ENCODE measurements at places on chromosomes 1 and 21.

DNA sequence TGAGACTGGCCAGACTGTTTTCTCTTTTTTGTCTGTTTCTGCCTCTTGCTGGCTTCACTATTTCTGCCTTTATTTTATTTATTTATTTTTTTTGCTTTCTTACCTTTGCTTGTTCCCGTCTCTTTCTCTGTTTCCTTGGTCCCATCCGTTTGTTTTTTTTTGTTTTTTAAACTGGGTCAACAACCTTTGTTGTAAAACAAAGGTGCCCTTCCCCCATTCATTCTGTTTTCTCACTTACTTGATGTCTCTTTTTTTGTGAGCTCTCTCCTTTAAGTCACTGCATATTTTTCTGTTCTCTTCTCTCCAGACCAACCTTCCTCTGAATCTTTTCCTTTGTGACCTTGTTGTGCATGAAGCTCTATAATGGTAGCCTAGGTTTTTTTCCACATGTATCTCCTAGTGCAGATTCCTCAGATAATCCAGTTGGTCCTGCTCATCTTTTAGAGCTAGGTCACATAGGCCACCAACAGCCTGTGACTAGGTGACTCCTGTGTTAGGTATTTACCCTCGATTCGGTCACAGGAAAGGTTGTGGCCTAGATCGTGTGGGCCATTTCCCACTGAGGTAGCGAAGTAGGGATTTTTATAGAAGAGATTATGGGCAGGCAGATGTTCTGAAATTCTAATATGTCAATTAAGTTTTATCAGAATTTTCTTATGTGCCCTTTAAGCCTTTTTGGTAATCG is 15.9 kb downstream of the GNAI3 start:
- DNase-seq: no peak

DNA sequence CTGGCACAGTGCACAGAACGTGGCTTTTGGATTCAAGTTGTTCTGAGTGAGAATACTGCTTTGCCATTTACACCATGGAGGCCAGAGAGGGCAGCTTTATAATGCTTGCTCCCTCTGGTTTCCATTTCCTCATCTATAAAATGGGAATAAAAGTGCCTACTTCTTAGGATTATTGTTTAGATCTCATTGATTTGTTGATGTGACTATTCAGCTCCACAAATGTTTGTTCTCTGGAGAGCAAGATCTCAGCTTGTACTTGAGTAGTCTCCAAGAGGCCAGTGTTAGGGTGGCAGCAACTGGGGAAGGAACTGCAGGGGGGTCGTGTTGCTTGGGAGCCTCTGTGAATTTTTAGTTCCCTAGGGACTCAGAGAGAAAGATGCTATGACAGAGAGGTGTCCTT is 55.2 kb downstream of the YARS1 start:
- no peak for DNase-seq

DNA sequence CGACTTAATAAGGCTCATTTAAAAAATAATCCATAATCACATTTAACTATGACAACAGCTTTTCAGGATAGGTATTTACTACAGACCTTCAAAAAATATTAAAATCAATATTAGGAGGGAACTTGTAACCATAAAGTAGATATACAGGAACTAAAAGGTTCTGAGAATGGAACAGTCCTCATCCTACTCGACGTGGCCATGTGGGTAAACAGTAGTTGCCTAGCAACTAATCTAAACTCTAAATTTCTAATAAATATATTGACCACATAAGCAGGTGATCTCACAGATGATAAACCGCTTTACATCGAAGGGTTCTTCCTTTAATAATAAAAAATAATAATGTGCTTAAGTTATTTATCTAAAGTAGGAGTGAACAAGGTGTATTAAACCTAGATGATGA is 7.9 kb downstream of the AKT3 start:
- DNase-seq: no peak

GRCh38 chr21:40540216-40540615 is 306.7 kb downstream of the DSCAM start:
- no peak for DNase-seq

- no peak for DNase-seq
Measured at GRCh38 chr1:17437580-17438317, 1.7 kb downstream of the RCC2 start.

GRCh38 chr1:117339866-117340700 is 27.2 kb upstream of the MAN1A2 start:
- no peak for DNase-seq

Data from amniotic stem cell (primary cell).